ENCODE measurements at places on chromosomes 4 and X.

DNA sequence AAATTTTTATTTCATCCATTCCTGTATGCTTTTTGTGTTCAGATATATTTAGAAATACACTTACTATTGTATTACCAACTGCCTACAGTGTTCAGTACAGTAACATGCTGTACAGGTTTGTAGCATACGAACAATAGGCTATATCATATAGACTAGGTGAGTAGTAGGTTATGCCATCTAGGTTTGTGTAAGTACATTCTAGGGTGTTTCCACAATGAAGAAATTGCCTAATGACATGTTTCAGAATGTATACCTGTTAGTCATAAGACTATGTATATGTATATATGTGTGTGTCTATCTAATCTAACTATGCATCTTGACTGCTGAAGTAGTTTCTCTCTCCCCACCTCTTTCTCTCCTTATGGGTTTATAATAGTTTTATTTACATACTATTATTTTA is 51.5 kb upstream of the BTC start:
- DNase-seq: no peak

DNA sequence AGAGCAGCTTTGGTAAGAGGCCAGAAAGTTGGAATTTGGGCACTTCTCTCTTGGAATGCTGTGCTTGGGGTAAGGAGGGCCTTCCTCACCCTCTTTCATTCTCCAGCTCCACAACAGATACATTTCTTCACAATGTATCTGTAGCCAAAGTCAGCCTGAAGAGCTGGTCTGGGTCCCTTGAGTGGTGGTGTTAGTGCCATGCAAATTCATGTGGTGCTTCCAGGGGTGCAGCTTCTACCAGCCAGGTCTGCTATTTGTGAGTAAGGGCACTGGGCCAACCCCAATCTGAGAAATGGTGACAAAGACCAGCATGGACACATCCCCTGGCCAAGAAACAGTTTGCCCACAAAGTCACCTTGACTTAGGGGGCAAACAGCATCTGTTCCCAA is 17.8 kb downstream of the AMER1 start:
- DNase-seq: no peak

- DNase-seq: no peak
These were observed 362.2 kb downstream of the PDGFC start for GRCh38 chr4:156609421-156609820.

DNA sequence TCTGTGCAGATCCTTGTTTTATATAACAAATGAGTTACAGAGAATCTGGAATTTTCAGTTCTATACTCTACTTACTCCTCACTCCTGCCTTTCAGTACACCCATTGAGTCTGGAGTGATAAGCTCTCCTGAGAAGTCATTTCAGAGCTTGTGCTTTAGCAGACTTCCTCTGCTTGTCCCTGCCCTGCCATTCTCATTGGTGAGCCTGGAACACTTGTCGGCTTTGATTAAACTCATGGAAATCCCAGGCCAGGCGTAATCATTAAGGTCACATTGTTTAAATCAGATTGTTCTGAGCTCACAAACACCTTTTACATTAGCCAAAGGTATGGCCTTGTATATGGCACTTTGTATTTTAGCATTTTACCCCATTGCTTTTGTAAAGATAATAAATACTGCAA is 102.7 kb downstream of the CNKSR2 start:
- no peak for DNase-seq

GRCh38 chrX:650324-650723 is 19.7 kb downstream of the SHOX start:
- DNase-seq: no peak

DNA sequence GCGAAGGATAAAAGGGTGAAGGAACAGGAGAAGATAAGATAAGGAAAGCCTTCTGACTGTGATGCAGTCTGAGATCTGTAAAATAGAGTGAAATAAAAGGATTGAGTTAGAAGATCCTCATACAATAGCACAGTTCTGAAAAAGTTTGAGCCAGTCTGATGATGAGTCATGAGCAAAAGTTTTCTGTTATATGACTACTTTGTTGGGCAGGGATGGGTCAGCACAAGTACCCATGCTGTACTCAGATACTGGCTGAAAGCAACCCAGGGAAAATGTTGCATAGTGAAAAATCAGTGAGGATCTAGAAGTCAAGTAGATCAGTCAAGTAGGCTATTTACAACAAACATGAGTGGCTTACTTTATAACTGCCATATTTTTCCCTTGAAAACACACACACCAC is 253.5 kb downstream of the PCDH10 start:
- no peak for DNase-seq

DNA sequence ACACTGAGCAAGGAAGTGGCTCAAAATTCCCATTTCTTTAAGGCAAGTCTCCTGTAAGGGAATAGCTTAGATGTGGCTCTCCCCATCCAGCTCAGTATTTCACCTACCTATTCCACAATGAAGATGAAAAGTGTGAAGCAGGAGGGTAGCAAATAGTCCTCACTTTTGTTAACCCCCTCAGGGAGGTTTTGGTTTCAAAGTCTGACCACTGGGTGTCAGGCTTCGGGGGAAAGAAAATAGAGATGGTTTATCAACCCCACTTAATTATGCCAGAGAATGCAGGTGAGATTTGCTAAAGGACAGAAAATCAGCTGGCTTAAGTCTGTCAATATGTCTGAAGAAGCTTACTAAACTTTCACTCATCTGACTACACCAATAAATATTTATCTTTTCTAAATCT is 69.5 kb downstream of the DHX15 start:
- DNase-seq: no peak
